ENCODE measurements at places on chromosomes 16 and 17. TPM values are rescaled to one million over a fixed set of nuclear protein-coding genes. Genes with fewer than 3 reads are reported as not detected.

DNA sequence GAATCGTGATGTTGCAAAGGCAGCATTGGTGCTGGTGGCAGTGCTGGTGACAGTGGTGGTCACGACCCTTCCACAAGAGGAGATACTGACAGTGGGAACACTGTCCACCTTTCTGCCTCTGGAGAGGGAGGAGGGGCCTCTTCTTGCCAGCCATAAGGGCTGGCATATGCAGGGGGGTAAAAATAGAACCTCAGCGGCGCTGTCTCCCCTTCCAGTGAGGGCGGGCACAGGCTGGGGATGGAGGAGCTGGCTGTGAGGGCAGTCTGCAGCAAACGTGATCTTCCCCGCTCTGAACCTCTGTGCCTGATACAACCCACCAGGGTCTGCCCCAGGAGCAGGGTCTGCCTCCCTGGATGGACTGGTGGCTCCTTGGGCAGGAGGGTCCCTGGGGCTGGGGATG is 3.4 kb downstream of the RAP1GAP2 start:
- no peak for DNase-seq

DNA sequence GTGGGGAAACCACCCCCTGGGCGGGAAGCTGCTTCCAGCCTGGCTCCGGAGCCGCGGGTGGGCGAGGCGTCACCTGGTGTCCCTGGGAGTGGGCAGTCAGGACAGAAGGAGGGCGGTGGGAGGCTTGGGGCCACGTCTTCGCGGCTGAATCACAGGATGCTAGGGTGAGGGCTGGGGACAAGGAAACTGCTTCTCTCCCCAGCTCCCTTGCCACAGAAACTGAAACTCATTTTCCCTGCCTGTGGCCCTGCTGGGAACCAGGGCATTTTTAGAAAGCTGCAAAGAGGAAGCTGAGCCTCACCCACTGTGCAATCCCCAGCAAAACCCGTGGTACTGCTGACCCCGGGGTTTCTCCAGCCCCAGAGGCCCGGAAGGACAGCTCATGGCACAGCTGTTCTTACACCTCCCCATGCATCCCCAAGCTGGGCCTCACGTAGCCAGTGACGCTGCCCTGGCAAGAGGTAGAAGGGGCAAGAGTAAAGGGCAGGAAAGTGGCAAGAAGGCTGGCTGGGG is 8.2 kb downstream of the RHBDF2 start:
- DNase-seq: peak; percentile 76

GRCh38 chr17:57629470-57629869 is 115.6 kb downstream of the CCDC182 start:
- peak; percentile 52 for DNase-seq

- no peak for DNase-seq
These were observed 5.4 kb downstream of the CNOT1 start for GRCh38 chr16:58624209-58624608.

DNA sequence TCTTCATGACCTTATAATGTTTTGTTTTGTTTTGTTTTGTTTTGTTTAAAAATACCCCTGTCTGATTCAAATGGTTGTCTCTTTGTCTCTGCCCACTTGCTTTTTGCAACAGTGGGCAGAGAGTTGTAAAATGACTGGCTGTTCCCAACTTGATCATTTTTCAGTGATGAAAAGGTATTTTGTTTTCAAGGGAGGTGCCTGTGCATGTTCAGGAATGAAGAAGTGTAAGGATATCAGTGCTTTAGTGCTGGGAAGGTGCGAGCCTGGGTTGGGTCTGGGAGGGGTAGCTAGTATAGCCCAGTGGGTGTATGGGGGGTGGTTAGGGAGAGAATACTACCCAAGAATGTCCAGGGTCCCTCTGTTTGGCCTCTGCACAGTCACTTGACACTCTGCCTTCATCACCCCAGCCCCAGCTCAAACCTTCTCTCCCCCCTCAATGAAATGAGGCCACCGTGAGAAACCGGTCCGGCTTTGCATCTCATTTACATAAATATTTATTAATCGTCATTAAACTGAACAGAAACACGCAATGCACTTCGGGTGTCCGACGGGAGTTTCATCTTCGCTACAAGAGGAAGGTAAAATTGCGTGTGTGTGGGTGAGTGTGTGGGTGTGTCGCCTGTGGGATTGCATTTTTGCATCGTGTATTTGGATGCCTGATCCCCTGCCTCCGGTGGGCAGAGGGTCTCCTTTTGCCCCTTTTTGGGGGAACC is 4.3 kb downstream of the NEUROD2 start:
- DNase-seq: no peak

DNA sequence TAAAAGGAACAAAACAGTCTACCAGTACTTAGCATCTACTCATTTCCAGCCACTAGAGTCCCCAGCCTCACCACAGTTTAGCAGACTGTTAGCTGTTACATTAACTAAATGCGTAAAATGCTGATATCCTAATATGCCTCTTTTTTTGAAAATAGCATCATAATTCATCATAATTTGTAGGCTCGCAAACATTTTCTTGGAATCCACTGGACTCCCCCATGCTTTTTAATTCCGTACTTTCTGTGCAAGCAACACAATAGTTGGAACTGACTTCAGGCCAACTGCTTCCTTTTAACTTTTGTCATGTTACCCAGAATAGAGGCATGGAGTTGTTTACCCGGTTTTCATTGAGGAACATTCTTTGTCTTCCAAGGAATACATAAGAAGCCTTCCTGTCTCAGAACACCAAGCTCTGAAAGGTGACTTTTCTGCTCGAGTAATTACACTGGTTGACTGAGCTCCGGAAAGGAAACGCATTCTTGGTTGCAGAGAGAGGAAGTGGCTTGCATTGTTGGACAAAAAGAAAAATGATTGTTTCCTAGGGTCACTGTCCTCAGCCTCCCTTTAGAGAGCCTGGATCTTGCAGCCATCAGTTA is 30.9 kb upstream of the SEC14L1 start:
- DNase-seq: peak; percentile 43

DNA sequence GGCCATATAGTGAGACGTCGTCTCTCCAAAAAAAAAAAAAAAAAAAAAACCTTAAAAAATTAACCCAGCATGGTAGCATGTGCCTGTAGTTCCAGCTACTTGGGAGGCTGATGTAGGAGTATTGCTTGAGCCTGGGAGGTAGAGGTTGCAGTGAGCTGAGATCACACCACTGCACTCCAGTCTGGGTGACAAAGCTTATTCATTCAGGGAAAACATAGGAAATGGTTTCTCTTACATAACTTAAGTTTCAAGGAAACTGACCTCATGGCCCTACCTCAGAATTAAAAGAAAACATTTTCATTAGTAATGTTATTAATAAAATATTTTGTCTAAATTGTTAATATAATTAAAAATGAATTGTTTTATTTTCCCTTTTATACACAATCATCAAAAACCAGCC is 31.4 kb downstream of the COG1 start:
- DNase-seq: no peak

DNA sequence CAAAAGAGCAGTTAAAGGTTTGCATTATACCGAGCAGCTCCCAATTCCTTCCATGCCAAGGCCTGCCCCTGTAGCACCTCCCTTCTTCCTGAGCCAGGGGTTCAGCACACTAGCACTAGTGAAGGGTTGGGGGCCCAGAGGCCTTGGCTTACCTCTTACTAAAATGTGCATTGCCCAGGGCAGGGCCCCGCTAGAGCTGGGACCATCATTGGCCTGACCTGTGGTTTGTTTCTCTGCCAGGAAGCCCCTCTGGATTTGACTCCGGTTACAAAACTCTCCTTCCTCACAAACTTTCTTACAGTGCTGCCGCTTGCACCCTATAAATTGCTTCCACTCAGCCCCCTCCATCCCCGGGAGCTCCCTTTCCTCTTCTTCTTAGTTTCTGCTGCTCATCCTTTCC is 33.8 kb downstream of the MPRIP start:
- no peak for DNase-seq

GRCh38 chr17:81044764-81045589 is 10.0 kb downstream of the BAIAP2 start:
- DNase-seq: peak; percentile 71

- DNase-seq: peak; percentile 66
These were observed 2.8 kb downstream of the XYLT2 start for GRCh38 chr17:50348522-50349242.

DNA sequence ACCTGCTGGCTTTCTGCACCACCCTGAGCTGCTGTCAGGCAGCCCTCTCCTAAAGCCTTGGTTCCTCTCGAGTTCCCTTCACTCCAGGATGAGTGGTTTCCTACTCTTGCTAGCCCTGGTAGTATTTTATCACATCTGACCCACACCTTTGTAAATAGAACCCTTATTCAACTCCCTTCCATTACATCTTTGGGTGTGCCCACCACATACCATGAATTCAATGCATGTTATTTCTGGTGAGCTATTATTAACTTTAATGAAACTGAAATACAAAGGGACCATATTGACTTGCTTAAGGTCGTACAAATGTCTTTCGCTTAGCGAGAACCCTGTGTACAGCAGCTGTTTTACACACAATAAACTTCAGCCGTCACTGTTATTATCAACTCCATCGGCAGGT is 521.3 kb downstream of the GRIN2A start:
- DNase-seq: no peak

- peak; percentile 73 for DNase-seq
These were observed 677 bp downstream of the SNTB2 start for GRCh38 chr16:69187446-69188235.

GRCh38 chr16:9090101-9090959 is 1.1 kb upstream of the HAPSTR1 start:
- DNase-seq: peak; percentile 50

- DNase-seq: no peak
These were observed 147.1 kb downstream of the IRF8 start for GRCh38 chr16:86046026-86046425.

- DNase-seq: peak; percentile 36
These were observed 95.1 kb downstream of the PRKCA start for GRCh38 chr17:66397486-66397885.

MPV17L gene
- total RNA-seq: 2.8 TPM

OTOA gene
- total RNA-seq: not detected

CPNE7 gene
- total RNA-seq: 10.1 TPM

CCL8 gene
- not detected for total RNA-seq

RNU2-1 gene
- total RNA-seq: not detected

IRX5 gene
- total RNA-seq: 20.6 TPM

CIBAR2 gene
- not detected for total RNA-seq

GPR142 gene
- not detected for total RNA-seq

LRRC46 gene
- total RNA-seq: not detected

OR2C1 gene
- not detected for total RNA-seq

NPIPB9 gene
- total RNA-seq: not detected

Data from GM23248 (cell line).